ENCODE measurements at places on chromosomes 7 and 10. TPM values are rescaled to one million over a fixed set of nuclear protein-coding genes. Genes with fewer than 3 reads are reported as not detected.

TMEM213 gene
- not detected for total RNA-seq

DNA sequence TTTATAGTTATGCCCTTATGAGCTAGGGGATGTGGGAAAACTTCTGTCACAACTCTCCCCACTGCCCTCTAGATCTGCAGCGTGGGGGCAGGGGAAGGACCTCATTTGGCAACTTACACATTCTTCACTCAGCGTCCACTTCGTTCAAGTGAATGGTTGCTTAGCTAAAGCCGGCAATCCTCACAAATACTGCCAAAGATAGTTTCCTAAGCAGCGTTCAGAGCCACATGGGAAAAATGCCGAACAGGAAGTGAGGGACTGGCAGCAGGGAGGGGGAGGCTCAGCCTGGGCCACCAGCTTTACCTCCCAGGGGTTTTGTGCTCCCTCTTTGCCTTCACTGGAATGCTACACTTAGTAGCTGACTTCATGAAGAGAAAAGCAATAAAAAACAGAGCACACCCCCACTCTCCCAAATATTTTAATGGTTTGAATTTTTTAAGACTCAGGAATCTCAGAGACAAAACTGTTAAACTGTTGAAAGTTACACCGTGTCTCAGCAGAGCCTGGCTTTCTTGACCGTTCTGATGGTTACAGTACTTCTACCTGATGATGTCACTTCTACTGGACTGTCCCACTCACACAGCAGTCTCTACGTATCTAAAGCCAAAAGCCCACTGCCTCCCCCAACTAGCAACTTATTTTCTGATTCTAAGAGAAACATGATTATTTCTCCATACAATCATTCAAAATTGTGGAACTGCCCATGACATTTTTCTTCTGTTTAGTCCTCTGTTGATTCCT, 10.4 kb downstream of the GRM3 start:
- no peak overlapping the region for H3K27ac ChIP-seq
- no peak overlapping the region for H3K4me3 ChIP-seq
- H3K36me3 ChIP-seq: no peaks in the 10 kb centered on the region
- H3K4me1 ChIP-seq: no peaks in the 10 kb centered on the region
- DNase-seq: peak; percentile 41

LIPK gene
- not detected for total RNA-seq

DNA sequence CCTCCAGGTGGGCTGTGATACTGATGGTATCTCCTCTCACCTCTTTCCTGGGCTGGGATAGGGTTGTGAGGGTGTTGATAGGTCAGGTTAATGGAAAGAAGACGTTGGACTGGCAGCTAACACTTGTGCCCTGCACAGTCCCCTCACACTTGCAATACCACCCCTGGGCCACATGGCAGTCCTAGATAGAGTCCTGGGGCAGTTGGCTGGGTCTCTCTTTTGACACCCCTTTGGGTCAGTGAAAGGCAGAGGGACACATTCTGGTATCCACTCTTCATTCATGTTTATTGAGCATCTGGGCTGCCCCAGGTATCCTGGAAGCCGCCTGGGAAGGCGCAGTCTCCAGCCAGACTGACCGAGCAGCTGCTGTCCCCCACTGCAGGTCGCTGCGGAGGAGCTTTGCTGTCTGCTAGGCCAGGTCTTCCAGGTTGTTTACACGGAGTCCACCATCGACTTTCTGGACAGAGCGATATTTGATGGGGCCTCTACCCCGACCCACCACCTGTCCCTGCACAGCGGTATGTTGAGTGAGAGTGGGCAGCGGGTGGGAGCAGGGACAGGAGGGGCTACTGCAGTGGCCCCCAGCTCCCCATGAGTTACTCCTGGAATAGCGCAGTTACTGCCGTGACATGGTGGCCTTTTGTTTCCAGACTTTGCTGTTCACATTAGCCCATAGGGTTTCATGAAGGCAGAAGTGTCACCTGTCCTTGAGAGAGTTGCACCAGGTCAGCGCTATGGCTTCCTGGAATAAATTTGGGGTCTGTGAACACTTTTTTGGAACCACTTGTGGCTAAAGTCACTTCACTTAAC, 19.1 kb downstream of the NACAD start:
- no peak overlapping the region for H3K27ac ChIP-seq
- H3K4me3 ChIP-seq: no peak overlapping the region
- DNase-seq: no peak

GHRHR gene
- total RNA-seq: 1.3 TPM

DNA sequence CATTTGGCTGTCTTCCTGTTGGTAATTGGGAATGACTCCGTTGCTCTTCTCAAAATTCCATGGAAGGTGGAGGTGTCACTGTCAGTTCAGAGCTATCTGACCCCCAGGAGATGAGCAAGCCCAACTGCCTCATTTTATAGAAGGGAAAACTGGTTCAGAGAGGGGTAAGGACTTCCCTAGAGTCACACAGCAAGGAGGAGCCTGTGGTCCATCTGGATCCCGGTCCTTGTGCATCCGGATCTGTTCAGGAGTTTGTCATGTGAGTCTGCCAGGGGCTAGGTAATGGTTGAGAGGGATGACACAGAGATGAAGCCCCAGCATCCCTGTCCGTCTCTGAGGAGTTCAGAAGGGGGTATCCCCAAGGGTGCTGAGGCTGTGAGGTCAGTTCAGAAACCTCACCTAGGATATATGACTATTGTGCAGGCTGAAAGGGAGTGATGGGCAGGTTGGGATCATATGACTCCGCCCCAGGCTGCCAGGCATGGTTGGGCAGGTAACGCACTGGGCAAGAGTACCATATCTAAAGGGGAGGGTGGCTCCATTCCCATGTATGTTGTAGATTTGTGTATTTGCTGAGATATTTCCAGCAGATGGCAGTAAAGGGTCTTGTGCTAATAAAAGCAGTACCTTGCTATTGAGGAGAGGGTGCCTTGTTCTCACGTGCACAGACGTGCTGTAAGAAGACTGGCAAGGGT, 16.0 kb upstream of the SLC29A3 start:
- H3K27ac ChIP-seq: no peak overlapping the region
- peak; percentile 77 for DNase-seq

GRCh38 chr10:124568848-124569622, 107.4 kb downstream of the LHPP start:
- H3K4me1 ChIP-seq: peaks cover 53% of the 10 kb centered on the region
- no peaks in the 10 kb centered on the region for H3K27me3 ChIP-seq
- DNase-seq: peak; percentile 50
- no peak overlapping the region for H3K4me3 ChIP-seq
- H3K36me3 ChIP-seq: no peaks in the 10 kb centered on the region
- H3K27ac ChIP-seq: peak overlapping the region; percentile 54
